ENCODE measurements at places on chromosomes 2 and 18. TPM values are rescaled to one million over a fixed set of nuclear protein-coding genes. Genes with fewer than 3 reads are reported as not detected.
A peak's percentile ranks its signal among the peaks of the same experiment; 100 is the strongest.

GRCh38 chr2:4020153-4020552, 316.8 kb downstream of the DCDC2C start:
- no peak for DNase-seq

DNA sequence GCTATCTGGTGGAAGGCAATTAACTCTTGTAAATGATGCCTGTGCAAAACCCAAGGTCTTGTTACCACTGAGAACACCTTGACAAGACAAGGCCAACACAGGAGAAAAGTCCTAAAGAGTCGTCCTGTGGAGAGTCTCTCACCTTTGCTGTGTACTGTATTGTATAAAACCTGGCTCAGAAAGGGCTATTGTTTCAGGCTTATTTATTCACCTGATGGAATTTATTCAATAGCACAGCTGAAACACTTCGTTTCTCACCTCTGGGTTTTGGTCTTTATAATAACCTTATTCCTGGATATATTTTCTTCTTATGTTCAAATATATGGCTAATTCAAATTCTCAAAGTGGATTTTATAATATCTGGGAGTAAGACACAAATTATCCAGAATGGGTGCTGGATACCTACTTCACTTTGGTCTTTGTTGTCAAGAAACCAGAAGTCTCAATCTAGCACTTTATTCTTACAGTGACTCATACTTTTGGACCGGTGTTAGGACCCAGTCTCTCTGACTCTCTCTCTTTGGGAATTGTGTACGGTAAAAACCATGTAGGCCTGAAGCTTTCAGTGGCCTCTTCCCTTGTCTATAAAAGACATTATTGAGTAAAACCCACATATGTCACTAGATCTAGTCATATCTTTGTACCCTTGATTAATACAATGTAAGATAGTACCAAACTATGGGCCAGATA, 16.1 kb upstream of the STAT4 start:
- no peak for DNase-seq

GRCh38 chr2:147789720-147790119, 55.1 kb upstream of the ACVR2A start:
- DNase-seq, result no peak

The CCDC148 gene
- 1.0 TPM for total RNA-seq

The STARD6 gene
- total RNA-seq, result not detected

DNA sequence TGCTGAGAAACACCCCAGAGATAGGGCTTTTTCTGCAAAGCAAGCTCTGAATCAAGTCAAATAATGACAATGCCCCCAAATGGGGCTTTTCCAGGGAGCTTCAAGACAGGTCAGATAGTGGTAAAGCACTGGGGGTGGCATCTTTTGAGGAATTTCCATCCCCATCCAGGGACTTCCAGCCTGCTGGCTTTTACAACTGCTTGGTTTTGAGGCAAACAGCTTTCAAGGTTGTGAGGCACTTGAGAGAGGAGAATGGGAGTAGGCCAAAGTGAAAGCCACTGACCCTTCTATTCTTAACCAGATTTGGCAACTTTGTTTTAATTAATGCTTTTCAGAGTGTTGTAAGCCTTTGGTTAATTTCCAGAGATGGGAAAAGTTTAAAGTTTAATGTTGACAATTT, 762.0 kb upstream of the POU3F3 start:
- no peak for DNase-seq

The TCF23 gene
- total RNA-seq, result not detected

- DNase-seq, result no peak
Observed at GRCh38 chr2:19839438-19839837, 62.3 kb downstream of the TTC32 start.

- DNase-seq, result no peak
Observed at GRCh38 chr2:26483516-26483915, 5.6 kb upstream of the OTOF start.

DNA sequence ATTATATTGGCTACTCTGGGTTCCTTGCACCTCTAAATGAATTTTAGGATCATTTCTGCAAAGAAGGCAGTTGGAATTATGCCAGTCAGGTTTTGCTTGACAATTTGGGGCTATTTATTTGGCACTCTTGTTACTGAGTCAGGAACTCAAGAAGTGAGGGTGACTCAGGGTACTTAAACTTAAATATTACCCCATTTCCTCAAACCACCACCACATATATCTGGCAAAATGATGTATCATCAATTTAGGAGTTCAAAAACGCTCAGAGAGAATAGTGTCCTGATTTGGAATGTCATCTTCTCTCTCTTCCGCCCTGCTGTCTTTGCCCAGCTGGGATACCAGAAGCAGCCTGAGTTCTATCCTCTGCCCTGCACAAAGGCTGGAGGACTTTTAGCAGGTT, 2.4 kb upstream of the THNSL2 start:
- no peak for DNase-seq

The KLHL30 gene
- total RNA-seq, result 20.0 TPM

The KIF1A gene
- 0.65 TPM for total RNA-seq

The ZNF638 gene
- total RNA-seq, result 91.9 TPM

The COMMD1 gene
- total RNA-seq, result 60.8 TPM

- DNase-seq, result no peak
Observed at GRCh38 chr2:230205034-230205433, 14.8 kb downstream of the SP110 start.

The IL37 gene
- not detected for total RNA-seq

- peak; percentile 84 for DNase-seq
Observed at GRCh38 chr2:65382776-65383357, 49.5 kb downstream of the SPRED2 start.

DNA sequence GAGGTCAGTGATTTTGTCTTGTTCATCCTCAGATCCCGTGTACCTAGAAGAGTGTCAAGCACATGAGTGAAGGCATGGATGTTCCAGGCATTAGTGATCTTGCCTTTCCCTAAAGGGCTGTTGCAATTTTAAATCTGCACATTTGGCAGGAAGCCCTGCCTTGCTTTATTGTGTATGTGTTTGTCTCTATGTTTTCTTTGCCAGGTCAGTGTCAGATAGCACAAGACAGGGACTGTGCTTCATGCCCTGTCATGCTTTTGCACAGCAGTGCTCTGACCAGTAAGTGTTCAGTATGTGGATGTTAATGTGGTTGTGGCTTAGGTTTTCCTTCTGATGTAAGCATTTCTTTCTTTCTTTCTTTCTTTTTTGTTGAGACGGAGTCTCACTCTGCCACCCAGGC, 131.5 kb downstream of the RGPD3 start:
- DNase-seq, result no peak

DNA sequence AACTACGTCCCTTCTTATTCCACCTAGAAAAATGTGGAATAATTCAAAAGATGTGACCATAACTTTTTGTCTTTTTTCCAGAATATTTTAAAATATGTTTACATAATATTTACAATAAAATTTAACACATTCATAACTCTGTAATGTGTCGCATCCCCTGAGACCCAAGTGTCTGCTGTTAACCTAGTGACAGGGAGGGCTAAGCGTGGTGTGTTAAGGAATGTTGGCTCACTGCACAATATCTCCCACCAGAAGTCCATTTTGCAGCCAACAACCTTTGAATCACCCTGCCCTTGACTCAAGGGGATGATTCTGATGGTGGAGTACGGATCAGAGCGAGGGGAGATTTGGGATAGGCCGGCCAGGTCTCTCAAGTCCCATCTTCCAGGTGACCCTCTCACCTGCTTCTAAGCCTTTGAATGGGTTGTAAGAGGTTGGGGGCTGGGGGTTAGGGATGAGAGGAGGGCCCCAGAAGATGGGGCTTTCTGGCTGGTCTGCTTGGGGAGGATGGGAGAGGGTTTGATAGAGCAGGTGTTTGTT, 43.3 kb downstream of the SERTAD2 start:
- DNase-seq, result no peak

The DIS3L2 gene
- 17.6 TPM for total RNA-seq

DNA sequence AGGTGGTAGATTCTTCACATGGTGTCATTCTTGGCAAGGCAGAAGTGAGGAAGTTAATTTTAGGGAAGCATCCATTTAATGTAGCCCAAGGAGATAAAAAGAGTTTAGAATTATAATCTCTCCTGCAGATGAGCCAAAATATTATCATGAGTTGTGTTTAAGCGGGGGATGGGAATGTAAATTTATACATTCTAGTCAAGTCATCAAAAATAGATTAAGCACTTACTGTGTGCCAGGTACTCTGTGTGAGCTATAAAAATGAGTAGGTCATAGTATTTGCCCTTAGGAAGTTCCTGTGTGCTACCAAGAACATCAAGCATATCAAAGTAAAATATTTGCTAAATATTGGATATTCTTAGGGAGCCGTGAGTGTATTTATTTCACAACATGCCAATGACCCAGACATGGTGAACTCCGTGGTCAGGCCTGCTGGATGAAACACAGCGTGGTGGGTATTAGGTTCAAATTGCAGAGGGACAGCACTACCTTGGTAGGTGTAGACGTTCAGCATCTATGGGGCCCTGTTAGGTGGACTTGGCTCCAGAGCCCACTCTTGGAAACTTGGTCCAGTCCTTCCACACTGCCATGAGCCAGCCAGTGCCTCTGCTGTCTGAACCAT, 37.4 kb downstream of the MEIS1 start:
- DNase-seq, result no peak

- DNase-seq, result no peak
Observed at GRCh38 chr2:205056151-205056561, 510.9 kb downstream of the PARD3B start.

The PSME4 gene
- total RNA-seq, result 52.3 TPM

GRCh38 chr2:38712871-38713270, 38.3 kb downstream of the SRSF7 start:
- DNase-seq, result no peak

- peak; percentile 25 for DNase-seq
Observed at GRCh38 chr2:3169106-3169870, 208.3 kb downstream of the EIPR1 start.
